ENCODE measurements at places on chromosomes 12 and 14.

DNA sequence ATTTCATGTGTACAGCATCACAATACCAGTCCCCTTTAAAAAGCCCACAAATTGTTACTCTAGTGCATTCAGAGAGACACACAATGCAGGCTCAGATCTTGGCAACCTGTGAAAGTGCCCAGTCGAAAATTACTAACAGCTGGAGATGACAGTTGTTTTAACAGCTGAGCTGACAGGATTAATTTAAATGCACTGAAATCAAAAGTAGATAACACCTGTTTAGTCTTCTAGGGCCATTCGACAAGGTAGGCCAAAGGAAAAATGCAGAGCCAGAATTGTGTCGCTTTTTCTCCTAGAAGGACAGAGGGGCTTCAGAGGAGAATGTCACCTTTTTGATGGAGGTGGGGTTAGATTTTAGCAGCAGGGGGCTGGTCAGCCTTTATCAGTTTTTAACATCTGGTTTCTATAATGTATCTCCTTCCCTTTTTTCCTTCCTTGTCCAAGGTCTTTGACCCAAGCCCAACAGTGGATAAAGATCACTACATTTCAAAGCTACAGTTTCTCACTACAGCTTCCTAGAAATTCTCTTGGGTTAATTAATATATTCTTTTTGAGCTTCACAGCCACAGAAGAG lies 139.1 kb downstream of the SOX5 start:
- no peak for DNase-seq

- DNase-seq = no peak
Observed at GRCh38 chr12:51434305-51434704, 9.7 kb downstream of the SLC4A8 start.

- DNase-seq = no peak
Observed at GRCh38 chr12:93870020-93870795, 193.0 kb downstream of the CRADD start.

GRCh38 chr12:131950182-131950913 lies 606 bp downstream of the EP400 start:
- no peak for DNase-seq

- DNase-seq = no peak
Observed at GRCh38 chr12:72432037-72432604, 160.0 kb downstream of the TRHDE start.

- no peak for DNase-seq
Observed at GRCh38 chr14:55446127-55446736, 5.8 kb upstream of the TBPL2 start.

DNA sequence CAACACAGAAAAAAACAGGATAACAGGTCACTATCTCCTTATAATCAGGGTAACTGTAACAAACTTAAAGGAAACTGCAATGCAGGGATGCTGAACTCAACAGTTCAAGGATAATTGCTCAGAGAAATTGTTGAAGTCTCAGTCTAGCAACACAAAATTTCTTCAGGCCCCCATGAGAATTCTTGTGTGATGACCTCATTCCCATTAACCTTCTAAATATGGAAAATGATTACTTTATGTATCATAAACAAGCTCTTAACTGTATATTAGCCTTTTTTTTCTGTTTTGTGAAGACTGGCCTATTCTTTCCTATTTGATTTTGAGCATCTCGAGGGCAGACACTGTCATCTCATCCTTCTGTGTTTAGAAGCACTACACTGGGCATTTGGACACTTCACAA lies 47.1 kb downstream of the IGF1 start:
- DNase-seq = no peak

DNA sequence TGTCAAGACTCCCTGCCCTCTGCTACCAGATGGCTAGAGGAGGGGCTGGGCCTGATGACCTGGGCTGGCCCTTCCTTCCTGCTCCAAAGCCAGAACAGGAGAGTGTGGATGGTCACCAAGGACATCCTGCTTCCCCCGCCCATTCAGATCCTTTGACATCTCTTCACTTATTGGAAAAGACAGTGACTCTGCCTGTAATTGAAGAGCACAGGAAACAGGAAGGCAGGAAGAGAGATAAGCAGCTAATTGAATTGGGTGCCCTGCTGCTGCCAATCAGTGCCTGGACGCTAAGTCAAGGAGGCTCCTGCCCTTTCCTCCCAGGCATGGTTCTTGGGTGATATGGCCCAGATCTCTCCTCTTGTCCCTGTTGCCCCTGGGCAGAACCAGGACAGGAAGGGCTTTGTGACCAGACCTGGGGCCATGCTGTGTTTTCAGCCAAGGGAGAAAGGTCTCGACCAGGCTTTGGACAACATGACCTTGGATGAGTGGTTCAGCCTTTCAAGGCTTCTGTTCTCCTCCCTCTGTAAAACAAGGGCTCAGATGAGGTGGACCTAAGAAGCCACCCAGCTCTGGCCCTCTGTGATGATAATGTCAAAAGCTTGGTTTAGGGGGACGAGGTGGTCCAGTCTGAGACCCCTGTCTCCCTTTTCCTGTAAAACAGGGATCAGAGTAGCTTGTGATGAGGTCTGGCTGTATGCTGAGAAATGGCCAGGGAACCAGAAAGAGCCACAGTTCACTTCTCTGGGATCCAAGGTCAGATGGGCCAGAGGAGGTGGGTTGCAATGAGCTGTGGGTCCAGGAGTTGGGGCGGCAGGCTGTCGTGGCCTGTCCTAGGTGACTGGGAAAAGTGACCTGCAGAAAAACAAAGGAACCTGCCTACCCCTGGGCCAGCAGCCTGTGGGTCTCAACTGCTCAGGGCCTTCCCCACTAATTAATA lies 38.8 kb downstream of the FAM222A start:
- DNase-seq = no peak

- DNase-seq = no peak
Observed at GRCh38 chr14:99687284-99688209, 3.4 kb downstream of the CYP46A1 start.

- DNase-seq = no peak
Observed at GRCh38 chr14:71525663-71526221, 406.5 kb upstream of the RGS6 start.

DNA sequence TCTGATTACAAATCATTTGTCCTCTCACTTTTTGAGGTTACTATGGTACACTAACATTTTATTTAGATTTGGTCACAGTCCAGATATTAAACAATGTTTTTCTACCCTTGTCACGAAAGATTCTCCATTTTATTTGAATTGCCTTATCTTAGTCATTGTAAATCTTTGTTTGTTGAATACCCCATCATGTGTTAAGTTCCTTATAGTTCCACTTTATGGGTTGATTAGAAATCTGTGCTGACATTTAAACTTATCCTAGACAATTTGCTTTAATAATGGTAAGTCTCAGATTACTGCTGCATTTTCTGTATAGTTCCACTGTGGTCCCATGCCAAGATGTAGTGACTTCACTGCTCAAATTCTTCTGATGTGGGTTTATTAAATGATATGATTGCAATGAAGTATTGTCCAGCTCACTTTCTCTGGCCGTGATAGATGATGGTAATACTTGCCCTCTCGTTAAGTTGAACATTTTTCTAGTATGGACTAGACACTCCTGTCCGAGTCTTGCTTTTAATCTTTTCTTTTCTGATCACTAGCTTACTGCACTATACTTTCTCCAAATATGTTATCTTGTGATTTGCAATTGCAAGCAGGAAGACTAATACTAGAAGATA lies 1107.3 kb downstream of the SLC6A15 start:
- no peak for DNase-seq

DNA sequence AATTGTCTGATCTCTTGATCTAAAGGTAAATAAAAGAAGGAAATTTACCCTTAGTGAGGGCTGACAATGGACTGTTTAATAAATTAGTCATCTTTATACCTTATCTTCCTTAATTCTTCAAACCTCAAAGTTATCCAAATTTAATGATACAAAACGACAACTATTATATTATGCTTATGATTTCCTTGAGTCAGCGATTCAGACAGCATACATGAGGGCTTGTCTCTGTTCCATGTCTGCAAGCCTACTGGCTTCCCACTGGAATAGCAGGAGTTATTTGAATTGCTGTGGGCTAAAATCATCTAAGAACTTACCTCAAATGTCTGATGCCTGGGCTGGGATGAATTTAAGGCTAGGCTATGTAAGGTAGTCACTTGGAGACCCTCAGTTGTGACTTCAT lies 197.2 kb upstream of the MDGA2 start:
- DNase-seq = no peak

DNA sequence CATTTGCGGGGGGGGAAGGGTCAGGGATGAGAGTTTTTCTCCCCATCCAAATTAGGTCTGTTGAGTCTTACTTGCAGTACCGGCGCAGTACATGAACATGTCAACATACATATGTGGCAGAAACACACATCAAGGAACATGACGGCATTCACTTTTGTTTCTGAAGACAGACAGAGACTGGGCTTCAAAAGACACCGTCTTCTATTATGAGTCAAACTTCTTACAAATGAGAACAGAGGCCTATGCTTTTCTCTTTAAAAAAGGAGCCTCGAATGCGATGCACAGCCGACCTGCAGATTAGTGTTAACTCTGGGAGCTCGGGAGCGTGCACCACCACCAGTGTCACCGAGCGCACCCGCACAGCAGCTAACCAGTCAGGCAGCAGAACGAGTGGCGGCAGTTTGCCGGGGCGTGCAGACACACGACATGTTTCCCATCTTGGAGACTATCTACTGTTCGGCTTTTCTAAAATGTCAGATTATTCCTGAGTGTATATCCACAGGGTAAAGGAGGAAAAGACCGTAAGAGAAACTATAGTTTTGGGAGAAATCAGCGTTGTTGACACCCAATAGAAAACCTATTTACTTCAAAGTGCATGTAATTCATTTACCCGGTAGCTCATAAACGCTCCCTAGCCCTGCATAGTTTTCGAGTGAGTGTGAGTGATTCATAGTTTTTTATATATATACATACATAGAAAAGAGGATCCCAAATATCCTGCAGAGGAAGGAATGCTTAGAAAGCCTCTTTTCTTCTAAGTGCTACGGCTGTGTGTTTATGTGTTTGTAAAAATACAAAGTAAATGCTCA lies 33.0 kb downstream of the UBR7 start:
- DNase-seq = no peak

- DNase-seq = no peak
Observed at GRCh38 chr12:98344046-98344930, 171.1 kb upstream of the TMPO start.

DNA sequence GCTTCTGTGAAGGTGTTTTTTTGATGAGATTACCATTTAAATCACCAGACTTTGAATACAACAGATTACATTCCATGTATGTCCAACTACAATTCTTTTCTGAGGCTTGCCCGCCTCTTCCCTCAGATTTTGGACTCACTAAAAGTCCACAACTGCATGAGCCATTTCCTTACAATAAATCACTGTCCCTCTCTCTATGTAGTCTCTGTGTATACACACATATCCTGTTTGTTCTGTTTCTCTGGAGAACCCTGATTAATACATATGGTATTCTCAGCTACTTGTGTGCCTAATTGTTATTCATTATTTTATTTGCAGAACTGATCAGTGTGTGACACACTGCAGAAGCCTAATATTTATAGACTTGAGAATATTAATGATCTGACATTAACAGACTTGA lies 2.4 kb upstream of the MIPOL1 start:
- no peak for DNase-seq

- no peak for DNase-seq
Observed at GRCh38 chr14:40656311-40656710, 950.4 kb upstream of the LRFN5 start.

GRCh38 chr12:69007101-69007854 lies 74.3 kb upstream of the CPM start:
- DNase-seq = no peak

- no peak for DNase-seq
Observed at GRCh38 chr12:66638666-66639065, 40.2 kb downstream of the GRIP1 start.

GRCh38 chr14:88868558-88869159 lies 44.2 kb downstream of the TTC8 start:
- no peak for DNase-seq

DNA sequence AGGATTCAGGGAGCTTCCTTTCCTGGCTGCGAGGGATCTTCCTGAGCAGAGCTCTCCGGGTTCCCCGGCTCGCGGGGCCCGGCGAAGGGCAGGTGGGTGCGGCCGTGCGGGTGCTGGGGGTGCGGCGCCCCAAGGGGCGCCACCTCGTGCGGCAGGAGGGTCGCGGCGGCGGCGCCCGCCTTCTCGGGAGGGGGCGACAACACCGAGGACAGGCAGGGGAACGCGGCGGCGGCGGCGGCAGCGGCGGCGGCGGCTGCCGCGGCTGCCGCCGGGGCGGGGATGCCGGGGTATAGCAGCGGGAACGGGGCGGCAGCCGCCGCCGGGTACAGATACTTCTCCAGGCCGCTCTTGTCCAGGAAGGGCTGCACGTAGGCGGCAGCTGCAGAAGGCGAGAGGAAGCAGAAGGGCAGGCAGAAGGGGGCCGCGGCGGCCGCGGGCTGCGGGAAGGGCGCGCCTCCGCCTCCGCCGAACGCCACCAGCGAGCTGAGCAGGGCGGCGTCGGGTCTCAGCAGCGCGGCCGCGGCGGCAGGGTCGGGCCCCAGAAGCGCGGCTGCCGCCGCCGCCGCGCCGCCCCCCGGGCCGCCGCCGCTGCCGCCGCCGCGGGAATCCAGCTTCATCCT lies 2.7 kb downstream of the BHLHE41 start:
- DNase-seq = no peak

DNA sequence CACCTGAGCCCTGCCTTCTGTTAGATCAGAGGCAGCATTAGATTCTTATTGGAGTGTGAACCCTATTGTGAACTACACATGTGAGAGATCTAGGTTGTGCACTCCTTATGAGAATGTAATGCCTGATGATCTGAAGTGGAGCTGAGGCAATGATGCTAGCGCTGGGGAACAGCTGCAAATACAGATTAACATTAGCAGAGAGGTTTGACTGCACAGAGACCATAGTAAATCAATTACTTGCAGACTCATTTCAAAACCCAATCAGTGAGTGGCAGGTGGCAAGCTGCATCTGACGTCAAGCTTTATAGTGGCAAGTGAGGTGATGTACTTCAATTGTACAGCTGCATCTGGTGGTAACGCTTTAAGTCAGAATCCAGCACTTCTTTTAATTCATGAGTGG lies 141.6 kb downstream of the GPHN start:
- no peak for DNase-seq

DNA sequence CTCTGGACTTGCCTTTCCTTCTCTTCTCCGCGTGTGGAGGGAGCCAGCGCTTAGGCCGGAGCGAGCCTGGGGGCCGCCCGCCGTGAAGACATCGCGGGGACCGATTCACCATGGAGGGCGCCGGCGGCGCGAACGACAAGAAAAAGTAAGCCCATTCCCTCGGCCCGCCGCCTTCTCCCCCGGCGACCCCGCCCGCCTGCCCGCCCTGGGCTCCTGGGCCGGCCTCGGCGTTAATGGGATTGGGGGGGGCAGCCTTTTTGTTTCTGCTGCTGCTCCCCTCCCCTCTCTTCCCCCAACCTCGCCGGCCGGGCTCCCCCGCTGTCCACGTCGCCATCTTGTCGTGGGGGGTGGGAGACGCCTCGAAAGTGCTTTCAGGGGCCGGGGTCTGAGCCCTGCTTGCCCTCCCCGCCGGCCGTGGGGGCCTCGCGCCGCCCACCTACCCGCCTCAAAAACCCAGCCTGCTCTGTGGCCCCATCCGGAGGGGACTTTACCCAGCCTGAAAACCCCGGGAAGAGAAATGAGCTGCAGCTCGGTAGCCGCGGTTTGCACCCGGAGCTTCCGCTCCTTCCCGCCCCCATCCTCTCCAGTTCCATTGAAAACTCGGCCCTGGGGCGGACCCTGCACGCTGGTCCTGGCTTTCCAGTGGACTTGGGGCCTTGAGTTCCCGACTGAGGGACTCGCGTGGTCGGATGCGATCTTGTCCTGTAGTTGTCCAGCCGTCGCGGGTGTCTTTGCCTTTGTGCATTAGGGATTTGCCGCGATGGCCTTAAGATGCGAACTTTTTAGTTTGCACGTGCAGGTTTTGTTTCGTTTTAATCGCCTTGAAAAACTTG lies 598 bp downstream of the HIF1A start:
- no peak for DNase-seq

Data from cortex of kidney (tissue), 1 donor.